NCI-H2081 (cell line): ENCODE measurements at places on chromosomes 13 and 19.
A peak's percentile ranks its signal among the peaks of the same experiment; 100 is the strongest.

- peak; percentile 63 for DNase-seq
Measured at GRCh38 chr19:42216653-42217519, 591 bp downstream of the DEDD2 start.

DNA sequence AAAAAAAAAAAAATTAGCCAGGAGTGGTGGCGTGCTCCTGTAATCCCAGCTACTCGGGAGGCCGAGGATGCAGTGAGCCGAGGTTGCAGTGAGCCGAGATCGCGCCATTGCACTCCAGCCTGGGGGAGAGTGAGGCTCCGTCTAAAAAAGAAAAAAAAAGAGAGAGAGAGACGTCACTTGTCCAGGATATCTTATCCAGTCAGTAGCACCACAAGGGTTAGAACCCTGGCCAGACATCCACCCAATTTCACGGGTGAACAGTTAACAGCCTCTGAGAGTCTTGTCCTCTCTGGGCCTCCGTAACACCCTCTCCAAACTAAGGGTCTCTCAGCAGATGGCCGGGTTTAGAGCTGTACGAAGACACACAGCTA, 917 bp upstream of the CLPTM1 start:
- DNase-seq, result no peak

DNA sequence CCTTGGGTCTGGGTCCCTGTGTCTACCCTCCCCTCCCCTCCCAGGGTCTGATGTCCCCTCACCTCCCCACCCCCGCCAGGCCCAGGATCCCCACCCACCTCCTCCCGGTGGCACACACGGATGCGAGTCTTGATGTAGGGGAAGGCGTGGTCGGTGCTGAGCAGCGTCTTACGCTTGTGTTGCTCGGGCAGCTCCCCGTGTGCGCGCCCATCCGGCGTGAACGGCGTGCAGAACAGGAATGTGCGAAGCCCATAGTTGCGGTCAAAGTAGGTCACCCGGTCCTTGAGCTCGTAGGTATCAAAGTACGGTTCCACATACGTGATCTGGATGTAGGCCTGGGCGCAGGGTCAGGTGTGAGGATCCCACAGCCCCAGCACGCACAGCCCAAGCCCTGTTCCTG, 4.4 kb upstream of the KANK2 start:
- no peak for DNase-seq

GRCh38 chr13:35530147-35530546, 53.7 kb upstream of the MAB21L1 start:
- no peak for DNase-seq

- peak; percentile 76 for DNase-seq
Measured at GRCh38 chr13:98507282-98507797, 69.6 kb downstream of the STK24 start.

DNA sequence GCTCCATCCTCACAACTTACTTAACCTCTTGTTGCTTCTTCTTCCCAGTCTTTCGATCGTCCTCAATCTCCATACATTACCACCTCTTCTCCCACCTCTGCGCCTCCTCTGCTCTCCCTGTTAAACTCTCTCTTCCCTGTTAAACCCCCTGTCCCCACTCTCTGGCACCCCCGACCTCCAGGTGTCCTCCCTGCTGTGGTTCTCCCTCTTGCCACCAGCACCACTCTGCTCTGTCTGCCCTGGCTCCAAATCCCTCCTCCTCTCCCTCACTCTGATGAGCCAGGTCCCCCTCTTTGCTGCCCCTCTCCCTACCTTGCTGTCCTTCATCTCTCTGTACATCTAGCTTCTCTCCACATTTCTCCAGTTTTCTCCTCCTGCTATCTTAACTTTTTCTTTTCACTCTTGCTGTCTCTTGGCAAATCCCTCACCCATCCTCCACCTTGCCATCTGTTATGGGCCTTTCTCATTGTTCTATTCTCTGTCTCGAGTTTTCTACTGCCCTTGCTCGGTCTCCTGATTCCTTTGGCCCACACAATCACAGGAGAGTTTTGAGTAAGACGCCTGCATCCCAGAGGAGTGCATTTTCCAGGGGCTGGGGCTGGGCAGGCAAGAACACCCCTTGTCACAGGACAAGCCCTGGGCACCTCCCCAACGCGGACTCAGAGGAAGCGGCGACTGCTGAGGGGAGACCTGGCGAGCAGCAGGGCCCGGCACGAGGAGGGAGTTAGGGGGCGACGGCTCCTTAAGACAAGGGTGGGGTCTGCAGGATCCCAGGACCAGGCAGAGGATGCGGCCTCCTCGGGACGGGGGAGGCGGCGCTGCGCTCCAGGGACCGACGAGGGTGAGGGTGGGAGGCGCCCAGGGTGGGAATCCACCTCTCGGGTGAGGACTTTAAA, 21.4 kb upstream of the ERVV-1 start:
- DNase-seq, result no peak

- DNase-seq, result no peak
Measured at GRCh38 chr13:37695200-37695599, 96.6 kb upstream of the POSTN start.

- no peak for DNase-seq
Measured at GRCh38 chr13:60379837-60380565, 17.0 kb upstream of the TDRD3 start.
